Effector CD4-positive, alpha-beta T cell (primary cell): ENCODE measurements at places on chromosomes 11 and 22.
A peak's percentile ranks its signal among the peaks of the same experiment; 100 is the strongest.

- no peak for DNase-seq
These were observed 203.7 kb downstream of the PGR start for GRCh38 chr11:100925935-100926334.

GRCh38 chr11:125720781-125721180 lies 25.3 kb upstream of the PATE1 start:
- no peak for DNase-seq

DNA sequence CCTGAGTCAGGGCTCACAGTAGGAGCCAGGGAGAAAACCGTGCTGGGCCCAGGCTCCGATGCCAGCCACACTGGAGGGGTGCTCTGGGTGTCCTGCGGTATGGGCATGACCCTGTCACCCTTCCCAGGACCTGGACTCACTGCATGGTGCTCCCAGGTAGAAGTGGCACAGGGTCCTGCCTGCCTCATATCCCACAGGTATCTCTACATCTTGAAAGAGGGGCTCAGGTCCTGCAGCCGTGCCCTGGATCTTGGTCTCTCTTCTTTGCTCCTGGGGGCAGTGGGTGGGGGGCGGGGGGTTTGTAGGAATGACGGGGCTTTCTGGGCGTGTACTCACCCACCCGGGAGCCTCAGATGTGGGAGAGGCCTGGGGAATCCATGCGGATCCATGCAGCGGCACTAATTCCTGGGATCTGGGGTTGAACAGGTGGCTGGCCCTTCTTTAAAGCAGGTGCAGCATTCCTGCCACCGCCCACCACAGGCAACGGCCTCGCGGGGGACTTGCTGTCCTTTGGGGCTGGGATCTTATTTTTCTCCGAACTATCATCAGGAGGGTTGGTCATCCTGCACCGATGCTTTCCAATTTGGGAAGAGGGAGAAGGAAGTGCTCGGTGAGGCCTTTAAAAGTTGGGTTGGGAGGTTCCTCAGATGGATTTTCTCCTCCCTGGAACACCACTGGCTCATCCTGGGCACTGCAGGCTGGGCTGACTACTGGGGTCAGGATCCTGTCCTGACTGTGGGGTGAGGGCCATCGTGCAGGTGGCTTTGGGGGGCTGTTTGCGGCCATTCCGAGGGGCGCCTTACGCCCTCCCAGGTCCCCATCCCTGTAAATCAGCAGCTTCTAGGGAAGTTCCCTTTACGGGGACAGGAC lies 886.4 kb downstream of the BRD1 start:
- no peak for DNase-seq

- DNase-seq, result no peak
These were observed 10.1 kb upstream of the NAALAD2 start for GRCh38 chr11:90124371-90124770.

DNA sequence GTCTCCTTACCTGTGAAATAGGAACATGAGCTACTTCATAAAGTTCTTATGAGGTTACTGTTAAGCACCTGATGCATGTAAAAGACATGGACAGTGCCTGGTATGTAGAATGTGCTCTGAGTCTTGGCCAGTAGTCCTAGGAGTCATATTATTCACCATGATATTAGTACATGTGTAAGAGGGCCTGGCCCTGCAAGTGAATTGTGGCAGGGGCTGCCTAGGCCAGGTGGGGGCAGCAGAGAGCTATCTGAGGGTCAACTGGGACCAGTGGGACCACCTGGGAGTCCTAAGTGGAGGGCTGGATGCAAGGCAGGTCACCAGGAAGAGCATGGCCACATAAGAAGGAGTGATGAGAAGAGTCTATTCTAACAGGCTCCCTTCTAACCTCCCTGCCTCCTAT lies 529.5 kb downstream of the SOX6 start:
- DNase-seq, result no peak

- DNase-seq, result no peak
These were observed 879.0 kb upstream of the CCDC90B start for GRCh38 chr11:84165139-84165538.

DNA sequence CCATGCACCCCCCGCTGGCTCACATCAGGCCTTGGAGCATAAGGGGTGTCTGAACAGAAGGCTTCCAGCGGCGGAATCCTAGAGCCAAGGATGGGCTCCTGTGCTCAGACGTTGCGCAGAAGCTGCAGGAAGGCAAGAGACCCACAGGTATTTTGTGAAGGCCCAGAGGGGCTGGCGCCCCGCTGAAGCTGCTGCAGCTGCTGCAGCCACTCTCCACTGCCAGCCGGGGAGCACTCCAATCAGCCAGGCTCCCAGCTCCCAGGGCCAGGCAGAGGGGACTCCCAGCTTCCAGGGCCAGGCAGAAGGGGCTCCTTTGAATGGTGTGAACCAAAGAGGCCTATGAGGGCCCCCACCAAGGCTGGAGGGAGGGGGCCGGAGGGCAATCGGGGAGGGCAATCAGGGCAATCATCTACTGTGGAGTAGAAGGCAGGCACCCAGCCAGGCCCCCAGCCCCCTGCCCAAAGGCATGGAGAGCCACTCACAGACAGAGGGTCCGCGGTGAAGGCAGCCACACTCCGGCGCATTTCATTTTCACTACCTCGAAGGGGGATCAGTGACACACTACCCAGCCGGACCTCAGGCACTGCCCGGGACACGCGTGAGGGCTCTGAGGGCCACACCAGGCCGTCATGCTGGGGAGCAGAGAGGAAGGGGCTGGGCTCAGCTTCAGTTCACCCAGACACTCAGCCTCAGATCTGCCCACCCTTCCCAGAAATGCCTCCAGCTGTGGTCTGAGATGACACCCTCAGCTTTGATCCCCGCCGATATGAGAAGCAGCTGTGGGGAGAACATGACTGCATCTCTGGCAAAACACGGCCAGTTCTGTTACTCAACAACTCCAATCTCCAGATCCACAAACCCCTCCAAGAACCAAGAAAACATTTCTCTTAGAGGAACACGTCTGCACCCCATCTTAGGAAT lies 11.6 kb upstream of the PDE2A start:
- no peak for DNase-seq

- peak; percentile 66 for DNase-seq
These were observed 75.3 kb downstream of the FBLN1 start for GRCh38 chr22:45577746-45578523.

- peak; percentile 65 for DNase-seq
These were observed at the start of gene RRAS2 for GRCh38 chr11:14358729-14359439. TSS of gene RRAS2 (minus strand) at chr11:14359183. CDS start at chr11:14358870, 313 bp downstream.

DNA sequence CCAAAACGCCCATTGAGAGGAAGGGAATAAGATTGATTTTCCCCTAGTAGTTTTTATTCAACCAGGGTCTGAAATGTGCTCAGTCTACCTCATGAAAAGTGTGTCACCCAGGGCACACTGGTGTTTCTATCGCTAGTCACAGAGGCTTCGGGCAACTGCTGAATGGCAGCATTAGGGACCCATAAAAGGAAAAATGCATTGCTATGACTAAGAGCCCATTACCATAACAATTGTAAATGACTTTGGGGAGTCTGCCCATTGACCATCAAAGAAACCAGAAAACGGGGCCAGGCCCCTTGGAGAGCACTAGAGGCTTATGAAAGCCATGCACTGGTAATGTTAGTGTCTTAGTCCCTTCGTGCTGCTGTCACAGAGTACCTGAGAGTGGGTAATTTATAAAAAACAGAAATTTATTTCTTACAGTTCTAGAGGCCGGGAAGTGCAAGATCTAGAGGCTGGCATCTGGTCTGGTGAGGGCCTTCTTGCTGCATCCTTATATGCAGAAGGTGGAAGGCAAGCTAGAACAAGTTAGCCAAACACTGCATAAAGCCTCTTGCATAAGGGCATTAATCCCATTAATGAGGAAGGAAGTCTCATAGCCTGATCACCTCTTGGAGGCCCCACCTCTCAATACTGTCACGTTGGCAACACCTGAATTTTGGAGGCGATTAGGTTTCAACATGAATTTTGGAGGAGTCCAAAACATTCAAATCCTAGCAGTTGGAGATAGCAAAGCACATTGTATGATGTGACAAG lies 306.7 kb downstream of the ST3GAL4 start:
- no peak for DNase-seq

- DNase-seq, result no peak
These were observed 80.3 kb upstream of the AKIP1 start for GRCh38 chr11:8830641-8831040.

GRCh38 chr11:72701466-72701865 lies 27.2 kb upstream of the PDE2A start:
- no peak for DNase-seq

- no peak for DNase-seq
These were observed 314 bp downstream of the RIC8A start for GRCh38 chr11:207863-208180.

DNA sequence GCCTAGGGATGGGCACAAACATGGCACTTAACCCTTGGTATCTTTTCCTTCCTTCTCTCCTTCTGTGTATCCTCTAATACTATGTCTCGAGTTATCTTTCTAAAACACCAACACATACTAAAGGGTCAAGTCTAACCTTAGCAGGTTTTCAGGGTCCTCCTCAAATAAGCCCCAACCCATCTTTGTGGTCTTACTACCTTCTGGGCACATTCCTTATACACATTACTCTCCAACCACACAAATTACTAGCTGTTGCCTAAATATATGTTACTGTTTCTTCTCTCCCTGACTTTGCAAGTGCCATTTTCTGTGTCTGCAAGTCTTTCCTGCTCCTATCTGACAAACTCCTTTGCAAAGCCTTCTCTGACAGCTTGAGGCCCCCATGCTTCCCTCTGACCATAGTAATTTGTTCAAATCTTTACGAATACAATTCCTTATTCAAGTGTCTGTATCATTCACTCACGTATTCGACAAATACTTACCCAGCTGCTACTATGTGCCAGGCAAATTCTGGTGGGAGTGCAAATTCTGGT lies 15.8 kb upstream of the NUP160 start:
- no peak for DNase-seq

DNA sequence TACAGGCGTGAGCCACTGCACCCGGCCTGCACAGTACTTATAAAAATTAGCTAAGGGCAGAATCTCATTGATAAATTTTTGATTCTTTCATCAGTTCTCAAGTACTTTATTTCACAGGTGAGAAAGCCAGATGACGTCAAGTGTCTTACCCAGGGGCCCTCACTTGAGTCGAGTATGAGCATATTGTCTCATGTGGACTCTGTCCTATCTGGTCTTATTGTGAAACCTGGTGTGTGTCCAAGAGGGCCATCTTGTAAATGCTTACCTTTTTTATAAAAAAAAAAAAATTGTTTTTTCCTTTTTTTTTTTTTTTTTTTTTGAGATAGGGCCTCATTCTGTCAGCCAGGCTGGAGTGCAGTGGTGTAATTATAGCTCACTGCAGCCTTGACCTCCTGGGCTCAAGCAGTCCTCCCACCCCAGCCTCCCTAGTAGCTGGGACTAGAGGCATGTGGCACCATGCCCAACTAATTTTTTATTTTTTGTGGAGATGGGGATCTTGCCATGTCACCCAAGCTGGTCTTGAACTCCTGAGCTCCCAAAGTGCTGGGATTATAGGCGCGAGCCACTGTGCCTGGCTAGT lies 6.0 kb downstream of the ACO2 start:
- no peak for DNase-seq

- DNase-seq, result no peak
These were observed 9.6 kb upstream of the CABP7 start for GRCh38 chr22:29710193-29710592.

- DNase-seq, result no peak
These were observed 20.7 kb upstream of the INCENP start for GRCh38 chr11:62103141-62103540.

DNA sequence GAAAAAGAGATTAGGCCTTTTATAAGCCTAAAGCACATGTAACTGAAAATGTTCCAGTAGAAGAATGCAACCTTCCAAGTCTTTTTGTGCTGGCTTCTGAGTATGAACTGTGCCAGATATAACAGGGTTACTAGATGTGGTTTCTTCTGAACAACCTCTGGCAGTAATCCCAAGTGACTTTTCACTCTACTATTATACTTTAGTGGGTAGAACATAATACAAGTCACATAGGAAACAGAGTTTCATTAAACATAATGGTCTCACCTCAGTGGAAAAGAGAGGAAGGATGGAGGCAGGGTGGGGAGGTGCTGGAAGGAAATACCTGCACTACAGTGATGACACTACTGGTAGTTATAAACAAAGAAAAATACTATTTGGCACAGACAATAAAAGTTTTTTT lies 81.3 kb downstream of the PHF21A start:
- DNase-seq, result no peak

- no peak for DNase-seq
These were observed 205.3 kb downstream of the TBC1D22A start for GRCh38 chr22:46967445-46968358.

DNA sequence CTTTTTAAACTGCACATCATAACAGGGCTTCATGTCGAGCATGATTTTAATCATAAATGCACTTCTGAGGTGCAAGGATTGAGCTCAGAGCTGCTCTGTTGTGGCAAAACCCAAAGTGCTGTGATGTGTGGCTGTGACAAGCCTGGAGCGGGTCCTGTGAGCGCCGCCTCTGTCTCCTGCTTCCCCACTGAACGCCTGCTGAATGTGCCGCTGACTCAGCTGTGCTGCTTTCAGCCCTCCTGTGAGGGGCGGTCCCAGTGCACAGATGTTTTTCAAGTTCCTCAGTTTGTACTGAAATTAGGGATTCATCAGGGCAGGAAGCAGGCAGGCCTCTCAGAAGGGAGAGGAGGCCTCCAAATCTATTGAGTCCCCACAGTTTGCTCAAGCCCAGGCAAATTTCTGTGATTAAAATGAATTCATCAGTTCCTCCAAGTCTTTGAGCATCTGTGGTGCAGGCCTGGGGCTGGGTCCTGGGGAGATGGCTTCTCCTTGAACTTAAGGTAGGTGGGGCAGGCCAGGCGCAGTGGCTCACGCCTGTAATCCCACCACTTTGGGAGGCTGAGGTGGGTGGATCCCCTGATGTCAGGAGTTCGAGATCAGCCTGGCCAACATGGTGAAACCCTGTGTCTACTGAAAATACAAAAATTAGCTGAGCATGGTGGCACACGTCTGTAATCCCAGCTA lies 3.0 kb upstream of the GTSE1 start:
- DNase-seq, result no peak

GRCh38 chr22:17912945-17913721 lies 111.2 kb downstream of the MICAL3 start:
- DNase-seq, result no peak

DNA sequence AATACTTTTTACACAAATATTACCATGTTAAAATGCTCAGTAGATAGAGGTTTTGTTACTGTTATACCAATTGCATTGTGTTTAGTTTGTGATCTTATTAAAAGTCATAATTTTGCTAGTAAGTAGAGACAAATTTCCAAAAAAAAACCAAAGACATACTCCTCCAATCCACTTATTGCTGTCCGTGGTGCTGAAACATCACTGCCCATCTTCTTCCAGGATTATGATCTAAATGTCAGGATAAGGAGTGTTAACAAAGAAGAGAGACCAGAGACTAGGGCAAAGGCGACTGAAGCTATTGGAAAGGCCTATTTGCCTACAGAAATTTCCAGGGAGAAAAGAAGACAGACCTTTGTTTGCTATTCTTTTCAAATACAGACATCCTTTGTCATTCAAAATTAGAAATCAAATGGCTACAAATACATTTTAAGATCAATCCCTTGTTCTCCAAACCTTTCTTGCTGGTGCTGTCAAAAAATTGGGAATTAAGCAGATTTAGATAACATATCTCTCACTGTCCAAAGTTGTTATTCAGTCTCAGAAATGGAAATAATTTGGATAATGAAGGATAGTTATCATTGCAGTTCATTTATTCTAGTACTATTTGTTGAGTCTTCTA lies 199.7 kb downstream of the C11orf91 start:
- DNase-seq, result no peak
